Neural crest cell (in vitro differentiated cells): ENCODE measurements at places on chromosomes 2 and 18.

- no peak overlapping the region for H3K27ac ChIP-seq
- no peaks in the 10 kb centered on the region for H3K27me3 ChIP-seq
- H3K36me3 ChIP-seq: no peaks in the 10 kb centered on the region
- no peak overlapping the region for H3K4me3 ChIP-seq
- DNase-seq: no peak
Observed at GRCh38 chr2:136215908-136216472, 98.0 kb upstream of the CXCR4 start.

- no peak for DNase-seq
- no peak overlapping the region for H3K4me3 ChIP-seq
- H3K27me3 ChIP-seq: peaks cover 4% of the 10 kb centered on the region
Observed at GRCh38 chr2:201674298-201674697, 24.1 kb downstream of the MPP4 start.

GRCh38 chr18:41820784-41821183 is 134.2 kb upstream of the PIK3C3 start:
- DNase-seq: no peak
- H3K27ac ChIP-seq: no peak overlapping the region
- no peaks in the 10 kb centered on the region for H3K27me3 ChIP-seq

- no peak overlapping the region for H3K27ac ChIP-seq
- H3K27me3 ChIP-seq: peaks cover 3% of the 10 kb centered on the region
- no peak overlapping the region for H3K4me3 ChIP-seq
- no peaks in the 10 kb centered on the region for H3K4me1 ChIP-seq
- no peaks in the 10 kb centered on the region for H3K36me3 ChIP-seq
Observed at GRCh38 chr18:59758106-59758505, 60.9 kb upstream of the CCBE1 start.

- DNase-seq: no peak
- no peak overlapping the region for H3K4me3 ChIP-seq
- H3K27ac ChIP-seq: peak overlapping the region; percentile 93
- H3K36me3 ChIP-seq: no peaks in the 10 kb centered on the region
Observed at GRCh38 chr2:121869873-121870272, 114.4 kb downstream of the TSN start.

- peaks cover 5% of the 10 kb centered on the region for H3K36me3 ChIP-seq
- no peak for DNase-seq
- H3K4me3 ChIP-seq: no peak overlapping the region
- H3K27me3 ChIP-seq: no peaks in the 10 kb centered on the region
- peaks cover 21% of the 10 kb centered on the region for H3K4me1 ChIP-seq
Observed at GRCh38 chr18:9115984-9116383, 13.5 kb downstream of the NDUFV2 start.

- H3K4me3 ChIP-seq: no peak overlapping the region
- H3K27ac ChIP-seq: no peak overlapping the region
- DNase-seq: no peak
- H3K27me3 ChIP-seq: no peaks in the 10 kb centered on the region
- no peaks in the 10 kb centered on the region for H3K4me1 ChIP-seq
Observed at GRCh38 chr2:149483004-149483605, 104.5 kb downstream of the MMADHC start.

DNA sequence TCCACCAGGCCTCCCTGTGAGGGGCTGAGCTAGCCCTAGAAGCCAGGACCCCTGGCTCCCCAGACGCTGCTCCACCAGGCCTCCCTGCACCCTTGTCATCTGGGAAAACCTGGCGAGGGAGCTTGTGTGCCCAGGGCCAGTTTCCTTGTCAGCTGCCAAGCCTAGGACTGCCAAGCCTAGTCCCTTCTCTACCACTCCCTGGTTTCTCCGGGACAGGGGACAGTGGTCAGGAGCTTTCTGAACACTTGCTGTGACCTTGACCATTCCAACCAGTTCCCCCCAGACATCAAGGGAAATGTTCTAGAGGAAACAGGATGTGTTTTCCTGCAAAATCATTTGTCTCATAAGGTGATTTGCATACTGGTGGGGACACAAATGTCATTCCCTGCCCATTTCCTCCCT is 41.3 kb upstream of the MRPL33 start:
- no peak for DNase-seq
- peaks cover 4% of the 10 kb centered on the region for H3K27me3 ChIP-seq
- no peak overlapping the region for H3K4me3 ChIP-seq

- H3K4me1 ChIP-seq: no peaks in the 10 kb centered on the region
- H3K27ac ChIP-seq: no peak overlapping the region
- no peak overlapping the region for H3K4me3 ChIP-seq
Observed at GRCh38 chr2:134229540-134229939, 24.3 kb upstream of the MGAT5 start.

GRCh38 chr18:61464551-61465142 is 131.4 kb downstream of the CDH20 start:
- H3K4me1 ChIP-seq: peaks cover 7% of the 10 kb centered on the region
- H3K27me3 ChIP-seq: no peaks in the 10 kb centered on the region
- no peak overlapping the region for H3K4me3 ChIP-seq

DNA sequence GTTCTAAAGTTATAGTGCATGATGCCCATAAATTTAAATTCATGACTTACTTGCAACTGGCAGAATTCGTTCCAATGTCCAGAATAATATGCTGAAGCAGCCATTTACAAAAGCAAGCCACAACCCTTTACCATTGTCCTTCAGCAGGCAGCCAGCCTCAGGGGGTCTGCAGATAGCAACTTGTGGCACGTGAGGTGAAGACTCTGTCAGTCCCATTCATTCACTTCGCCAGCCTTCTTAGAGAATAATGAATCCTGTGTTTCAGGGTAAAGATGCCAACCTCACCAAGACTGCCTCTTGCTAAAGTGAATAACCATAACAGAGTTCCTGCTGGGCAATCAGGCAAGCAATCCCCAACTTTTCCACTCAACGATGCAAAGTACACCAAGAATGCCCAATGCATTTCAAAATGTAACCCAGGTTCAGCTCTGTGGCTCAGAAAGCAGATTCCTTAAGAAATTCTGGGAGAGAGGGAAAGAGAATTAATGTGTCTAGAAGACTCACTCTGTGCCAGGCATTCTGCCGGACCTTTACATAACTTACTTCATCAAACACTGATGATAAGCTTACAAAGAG is 315.4 kb downstream of the NCKAP5 start:
- no peak for DNase-seq
- H3K4me3 ChIP-seq: no peak overlapping the region
- no peaks in the 10 kb centered on the region for H3K27me3 ChIP-seq

- no peaks in the 10 kb centered on the region for H3K36me3 ChIP-seq
- peaks cover 17% of the 10 kb centered on the region for H3K4me1 ChIP-seq
- no peak overlapping the region for H3K27ac ChIP-seq
- peaks cover 2% of the 10 kb centered on the region for H3K27me3 ChIP-seq
Observed at GRCh38 chr2:129778584-129778877, 200.9 kb upstream of the RAB6C start.

DNA sequence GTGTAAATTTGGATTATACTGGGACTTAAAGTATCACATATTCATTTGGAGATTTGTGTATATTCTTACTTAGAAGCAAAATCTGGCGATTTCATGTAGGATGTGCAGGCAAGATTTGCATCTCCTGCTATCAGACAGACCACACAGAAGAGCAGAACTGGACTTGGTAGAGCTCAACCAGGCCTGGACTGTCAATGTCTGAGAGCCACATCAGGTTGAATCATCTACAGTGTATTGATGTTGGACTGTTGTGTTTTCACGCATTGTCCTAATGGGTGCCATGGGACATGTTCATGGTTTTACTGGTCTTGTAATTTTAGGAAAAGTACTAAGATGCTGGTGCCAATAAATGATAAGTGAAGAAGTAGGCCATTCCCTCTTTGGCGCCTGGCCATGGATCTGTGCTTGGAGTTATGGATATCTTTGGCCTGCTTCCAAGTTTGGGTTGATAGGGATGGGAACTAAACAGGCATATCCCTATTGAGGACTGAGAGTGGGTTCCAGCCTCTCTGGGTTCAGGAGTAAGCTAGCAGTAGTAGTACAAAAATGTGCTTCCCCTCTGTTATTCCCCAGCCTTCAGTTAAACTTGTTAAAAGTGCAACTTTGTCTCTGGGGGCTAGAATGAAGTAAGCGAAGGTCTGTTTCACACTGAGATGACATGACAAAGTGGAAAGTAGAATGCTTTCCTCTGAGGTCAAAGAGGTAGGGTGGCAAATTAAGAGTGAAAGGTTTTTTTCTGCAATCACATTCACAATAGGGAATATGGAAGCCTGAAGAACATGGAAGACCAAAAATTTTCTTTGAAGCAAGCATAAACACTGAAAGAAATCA is 49.2 kb upstream of the NEMP2 start:
- no peaks in the 10 kb centered on the region for H3K27me3 ChIP-seq
- peak overlapping the region; percentile 70 for H3K27ac ChIP-seq
- H3K36me3 ChIP-seq: peaks cover 2% of the 10 kb centered on the region

DNA sequence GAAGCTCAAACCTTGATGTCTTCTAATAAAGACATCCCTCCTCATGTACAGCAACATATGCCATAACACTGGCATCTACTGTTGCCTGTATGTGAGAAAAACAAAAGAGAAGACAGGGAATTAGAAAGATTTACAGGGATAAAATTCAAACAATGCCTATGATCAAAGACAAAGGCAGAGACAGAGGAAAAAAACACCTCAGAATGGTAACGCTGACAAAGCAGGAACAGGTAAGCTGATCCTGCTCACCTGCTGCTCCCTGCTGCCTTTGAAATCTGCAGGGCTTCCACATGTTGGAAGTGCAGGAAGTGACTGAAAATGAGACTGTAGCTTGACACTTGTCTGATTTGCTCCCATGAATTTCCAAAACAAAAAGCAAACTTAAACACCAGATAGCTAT is 90.2 kb upstream of the DNAJC10 start:
- H3K4me3 ChIP-seq: no peak overlapping the region
- H3K27ac ChIP-seq: no peak overlapping the region
- DNase-seq: no peak
- H3K27me3 ChIP-seq: no peaks in the 10 kb centered on the region
- peaks cover 9% of the 10 kb centered on the region for H3K4me1 ChIP-seq
- no peaks in the 10 kb centered on the region for H3K36me3 ChIP-seq

- H3K36me3 ChIP-seq: peaks cover 12% of the 10 kb centered on the region
- DNase-seq: no peak
- H3K27ac ChIP-seq: no peak overlapping the region
Observed at GRCh38 chr2:25377822-25378421, 36.2 kb upstream of the DNMT3A start.

- H3K27ac ChIP-seq: no peak overlapping the region
- no peak for DNase-seq
- H3K4me3 ChIP-seq: no peak overlapping the region
- H3K4me1 ChIP-seq: peaks cover 12% of the 10 kb centered on the region
- H3K36me3 ChIP-seq: no peaks in the 10 kb centered on the region
- no peaks in the 10 kb centered on the region for H3K27me3 ChIP-seq
Observed at GRCh38 chr2:181143790-181144300, 163.4 kb downstream of the UBE2E3 start.

DNA sequence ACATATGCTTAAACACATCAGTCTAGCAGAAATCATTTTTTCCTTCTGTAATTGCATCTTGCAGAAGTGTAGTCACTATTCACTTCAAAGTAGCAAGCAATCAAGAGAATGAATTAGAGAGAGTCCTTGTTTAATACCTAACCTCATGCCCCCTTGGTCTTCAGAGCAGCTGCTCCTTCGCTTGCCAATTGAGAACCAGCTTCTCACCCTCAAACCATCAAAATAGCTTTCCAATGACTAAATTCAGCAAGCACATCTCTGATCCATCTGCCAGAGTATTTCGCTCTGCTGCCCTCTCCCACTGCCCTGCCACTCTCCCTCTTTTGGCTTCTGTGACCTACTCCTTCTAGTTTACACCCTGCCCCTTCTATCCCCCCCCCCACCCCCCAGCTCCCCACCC is 120.7 kb upstream of the AGAP1 start:
- no peak overlapping the region for H3K27ac ChIP-seq
- no peaks in the 10 kb centered on the region for H3K36me3 ChIP-seq
- H3K4me3 ChIP-seq: no peak overlapping the region

DNA sequence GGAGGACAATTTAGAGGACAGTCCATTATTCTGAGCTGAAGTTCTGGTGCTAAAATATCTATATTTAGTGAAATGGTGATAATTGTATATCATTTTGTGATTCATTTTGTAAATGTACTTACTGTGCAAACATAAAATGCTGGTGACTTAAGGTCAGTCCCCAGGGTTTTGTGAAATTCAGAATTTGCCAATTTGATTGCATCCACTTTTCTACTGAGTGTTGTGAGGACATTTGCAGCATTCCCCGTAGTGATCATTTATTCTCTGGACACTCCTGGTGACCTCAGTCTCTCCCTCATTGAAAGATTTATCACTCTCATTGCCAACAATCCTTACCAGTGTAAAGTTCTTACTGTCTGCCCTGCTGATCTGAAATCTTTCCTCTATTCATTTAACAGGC is 98.2 kb downstream of the SOCS6 start:
- H3K36me3 ChIP-seq: no peaks in the 10 kb centered on the region
- peaks cover 40% of the 10 kb centered on the region for H3K4me1 ChIP-seq
- no peak for DNase-seq
- no peaks in the 10 kb centered on the region for H3K27me3 ChIP-seq
- no peak overlapping the region for H3K27ac ChIP-seq

GRCh38 chr2:9824956-9825720 is 18.1 kb upstream of the TAF1B start:
- H3K27ac ChIP-seq: no peak overlapping the region
- no peak overlapping the region for H3K4me3 ChIP-seq
- no peaks in the 10 kb centered on the region for H3K36me3 ChIP-seq
- peaks cover 24% of the 10 kb centered on the region for H3K27me3 ChIP-seq
- no peaks in the 10 kb centered on the region for H3K4me1 ChIP-seq
- no peak for DNase-seq

- H3K27me3 ChIP-seq: peaks cover 10% of the 10 kb centered on the region
- peaks cover 13% of the 10 kb centered on the region for H3K36me3 ChIP-seq
- peak overlapping the region; percentile 78 for H3K27ac ChIP-seq
- no peak for DNase-seq
- peaks cover 30% of the 10 kb centered on the region for H3K4me1 ChIP-seq
Observed at GRCh38 chr2:42809131-42809818, 16.9 kb upstream of the HAAO start.

GRCh38 chr2:20355131-20355530 is 4.5 kb upstream of the PUM2 start:
- H3K27ac ChIP-seq: no peak overlapping the region
- H3K4me1 ChIP-seq: no peaks in the 10 kb centered on the region
- no peaks in the 10 kb centered on the region for H3K36me3 ChIP-seq
- no peaks in the 10 kb centered on the region for H3K27me3 ChIP-seq
- DNase-seq: no peak
- H3K4me3 ChIP-seq: no peak overlapping the region

- no peak overlapping the region for H3K27ac ChIP-seq
- H3K4me3 ChIP-seq: no peak overlapping the region
- H3K36me3 ChIP-seq: no peaks in the 10 kb centered on the region
- DNase-seq: no peak
- peaks cover 6% of the 10 kb centered on the region for H3K27me3 ChIP-seq
Observed at GRCh38 chr2:61770746-61771145, 83.1 kb downstream of the FAM161A start.

DNA sequence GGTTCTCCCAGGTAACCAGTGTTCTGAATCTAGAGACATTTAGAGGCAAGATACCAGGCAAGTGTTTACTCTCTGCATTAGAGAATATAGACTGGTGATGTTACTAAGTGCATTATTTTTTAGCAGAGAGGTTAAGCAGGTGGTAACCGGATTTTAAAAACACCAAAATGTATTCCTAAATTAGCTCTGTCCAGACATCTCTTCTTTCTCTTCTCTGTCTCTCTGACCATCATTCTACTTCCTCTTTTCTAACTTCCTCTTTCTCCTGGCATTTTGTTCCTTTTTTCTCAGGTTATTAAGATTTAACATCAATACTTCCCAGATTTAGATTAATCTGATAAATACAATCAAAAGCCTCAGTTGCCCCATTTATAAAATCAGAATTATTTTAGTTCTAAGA is 31.7 kb upstream of the DYNC1I2 start:
- H3K27ac ChIP-seq: no peak overlapping the region
- no peaks in the 10 kb centered on the region for H3K36me3 ChIP-seq
- H3K4me3 ChIP-seq: no peak overlapping the region
